ENCODE measurements at places on chromosomes 5 and 9.

DNA sequence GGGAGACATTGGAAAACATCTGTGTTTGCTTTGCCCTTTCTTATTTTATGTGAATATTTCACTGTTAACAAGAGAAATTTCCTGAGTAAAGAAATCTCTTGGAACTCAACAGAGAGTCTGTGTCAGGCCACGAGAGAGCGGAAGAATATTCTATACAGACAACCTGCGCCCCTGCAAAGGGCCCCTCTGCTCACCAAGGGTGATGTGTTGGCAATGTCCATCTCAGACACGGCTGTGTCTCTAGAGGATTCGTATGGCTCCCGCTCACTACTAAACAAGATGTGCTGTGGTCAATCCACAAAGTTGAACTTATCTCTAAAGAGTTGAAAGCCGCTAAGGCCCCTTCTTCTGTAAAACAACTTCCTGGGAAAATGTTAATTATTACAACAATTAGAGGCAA lies 241.0 kb upstream of the IRX1 start:
- no peak for DNase-seq

DNA sequence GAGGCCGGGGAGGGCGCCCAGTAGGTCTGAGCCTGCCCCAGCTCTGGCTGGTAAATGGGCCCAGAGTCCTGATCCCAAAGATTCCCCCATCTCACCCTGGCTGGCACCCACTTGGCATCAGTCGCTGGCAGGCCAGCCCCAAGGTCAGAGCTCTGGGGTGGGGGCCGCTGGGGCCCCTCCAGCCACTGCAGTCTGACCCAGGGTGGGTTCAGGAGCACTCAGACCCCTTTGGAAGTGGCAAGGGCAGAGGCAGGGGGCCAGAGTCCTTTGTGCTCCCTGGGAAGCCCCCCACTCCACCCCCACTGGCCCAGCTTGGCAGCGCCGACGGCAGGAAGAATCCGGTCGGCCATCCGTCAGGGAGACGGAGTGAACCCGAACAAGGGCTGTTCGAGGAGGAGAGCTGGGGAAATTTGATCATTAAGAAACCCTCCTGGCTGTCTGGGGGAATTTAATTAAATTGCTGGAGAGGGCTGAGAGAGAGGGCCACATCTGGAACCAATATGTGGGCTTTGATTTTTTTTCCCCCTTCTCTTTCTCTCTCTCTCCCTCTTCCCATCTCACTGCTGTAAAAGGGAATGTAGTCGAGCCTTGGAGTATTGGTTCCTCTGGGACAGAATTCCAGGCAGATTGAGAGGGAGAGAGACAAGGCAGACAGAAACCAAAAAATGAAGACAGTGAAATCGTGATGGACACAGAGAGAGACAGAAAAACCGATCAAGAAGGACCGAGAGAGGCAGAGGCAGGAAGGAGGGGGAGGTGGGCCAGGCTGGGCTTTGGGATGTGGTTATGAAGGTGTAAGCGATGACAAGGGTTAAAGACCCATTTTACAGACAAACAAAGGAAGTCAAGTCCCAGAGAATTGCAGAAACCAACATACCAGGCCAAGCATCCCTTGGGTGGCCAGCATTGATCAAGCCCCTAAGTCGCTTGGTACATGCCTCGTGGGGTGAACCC lies 8.1 kb upstream of the ASB6 start:
- no peak for DNase-seq

DNA sequence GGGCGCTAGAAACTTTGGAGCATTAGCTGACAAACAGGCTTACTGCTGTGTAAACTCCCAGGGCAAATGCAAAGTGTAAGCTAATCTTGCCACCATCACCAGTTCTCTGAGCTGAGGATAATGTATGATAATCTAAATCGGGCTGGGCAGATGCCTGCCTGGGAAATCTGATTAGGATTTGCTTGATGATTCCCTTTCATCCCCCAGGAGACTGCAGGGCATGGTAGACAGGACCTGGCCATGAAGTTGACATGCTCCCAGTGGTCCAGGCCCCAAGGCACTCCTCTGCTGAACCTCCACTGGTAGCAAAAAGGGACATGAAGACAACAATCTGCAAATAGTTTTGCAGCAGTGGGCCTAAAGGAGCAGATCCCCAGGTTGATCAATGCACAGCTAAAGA lies 317.5 kb downstream of the SPOCK1 start:
- DNase-seq = no peak

DNA sequence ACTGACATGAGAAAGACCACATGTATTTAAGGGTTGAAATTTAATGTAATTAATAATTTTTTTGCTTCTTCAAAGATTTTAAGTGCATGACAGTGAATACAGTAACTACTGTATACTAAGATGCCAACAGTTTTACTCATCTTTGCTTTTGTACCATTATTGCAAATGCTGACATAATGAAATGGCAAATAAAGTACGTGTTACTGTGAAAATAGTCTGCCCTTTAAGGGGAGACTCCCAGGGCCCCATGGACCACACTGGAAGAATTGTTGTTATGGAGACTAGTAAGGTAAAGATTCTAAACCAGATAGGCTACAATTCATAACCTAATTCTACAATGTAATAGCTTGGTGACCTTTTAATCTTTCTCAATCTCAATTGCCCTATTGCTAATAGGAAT lies 84.7 kb downstream of the NR3C1 start:
- no peak for DNase-seq

- DNase-seq = peak; percentile 36
These were observed 104.1 kb upstream of the BASP1 start for GRCh38 chr5:17113174-17113958.

DNA sequence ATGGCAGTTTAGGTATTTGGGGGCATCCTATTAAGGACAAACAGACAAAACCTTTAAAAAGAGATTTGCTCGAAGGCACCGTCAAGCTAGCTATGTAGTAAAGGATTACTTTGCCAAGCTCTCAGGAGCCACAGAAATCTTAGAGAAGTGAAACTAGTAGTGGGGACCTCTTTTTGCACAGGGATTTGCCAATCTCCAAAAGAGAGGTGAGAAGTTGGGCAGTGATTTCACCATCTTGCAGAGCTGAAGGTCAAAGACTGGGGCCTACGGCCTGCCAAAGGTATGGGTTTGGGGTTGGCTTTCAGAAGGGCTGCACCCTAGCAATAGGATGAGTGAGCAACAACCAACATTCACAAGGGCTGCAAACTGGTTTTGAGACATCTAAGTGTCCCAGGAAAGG lies 1.6 kb upstream of the FCN1 start:
- DNase-seq = no peak

DNA sequence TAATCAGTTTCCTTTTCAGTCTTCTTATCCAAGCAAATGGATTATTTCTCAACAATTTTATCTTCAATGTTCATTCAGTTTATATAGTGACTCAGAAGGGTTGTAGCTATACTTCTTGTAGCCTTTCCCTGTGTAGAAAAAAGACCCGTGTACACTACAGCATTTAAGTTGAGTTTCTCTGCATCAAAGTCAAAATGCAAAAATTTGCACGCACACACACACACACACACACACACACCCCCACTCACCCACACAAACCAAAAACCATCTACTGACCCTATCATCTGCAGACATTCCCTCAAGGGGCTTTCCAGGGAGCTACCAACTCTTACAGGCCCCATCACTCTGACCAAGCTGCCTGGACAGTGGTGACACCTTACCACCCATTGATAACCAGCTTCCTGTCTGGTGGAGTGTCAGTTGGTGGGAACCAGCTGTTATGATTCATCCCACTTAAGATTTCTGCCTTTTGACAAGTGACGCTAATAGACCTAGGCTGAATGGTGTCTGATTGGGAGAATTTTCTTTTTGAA lies 12.2 kb upstream of the ELL2 start:
- DNase-seq = peak; percentile 62

DNA sequence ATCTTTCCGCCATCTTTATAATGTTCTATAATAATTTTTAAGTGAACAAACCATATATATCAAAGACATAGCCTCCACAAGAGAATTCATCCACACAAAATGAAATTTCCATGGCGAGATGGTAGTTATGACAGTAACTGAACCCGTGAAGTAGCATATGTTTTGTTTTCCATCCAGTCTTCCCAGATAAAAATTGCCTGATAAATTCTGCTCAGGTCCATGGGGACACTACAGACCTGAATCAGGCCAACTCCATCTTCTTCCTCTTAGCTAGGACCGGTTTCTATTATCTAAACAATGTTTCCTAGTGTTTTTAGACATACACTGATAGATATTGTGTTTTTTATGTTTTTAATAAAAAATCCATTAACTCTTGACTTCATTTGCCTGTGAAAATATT lies 235.7 kb downstream of the PLK2 start:
- DNase-seq = no peak

DNA sequence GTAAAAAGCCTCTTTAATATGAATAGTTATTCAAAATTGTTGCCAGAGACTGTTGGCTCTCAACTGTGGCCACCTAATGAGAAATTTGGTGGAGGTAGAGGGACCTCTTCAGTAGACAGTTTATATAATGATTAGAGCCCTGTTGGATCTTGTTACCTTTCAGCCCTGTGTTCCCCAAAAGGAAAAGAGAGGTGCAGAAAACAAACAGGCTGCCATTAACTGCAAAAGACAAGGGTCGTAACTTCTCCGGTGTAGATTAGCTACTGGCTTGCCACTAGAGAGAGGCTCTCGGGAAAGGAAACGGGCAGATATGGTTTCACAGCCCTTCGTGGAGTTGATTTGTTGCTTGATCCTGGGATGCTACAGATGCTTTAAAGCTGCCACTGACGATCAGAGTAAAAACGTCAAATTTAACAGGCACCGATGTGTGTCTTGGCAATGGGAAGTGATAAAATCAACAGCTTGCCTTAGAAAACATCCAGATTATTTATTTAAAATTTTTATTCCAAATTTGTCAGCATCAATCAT lies 7.8 kb downstream of the FST start:
- no peak for DNase-seq

GRCh38 chr9:127185931-127186781 lies 63.7 kb upstream of the ANGPTL2 start:
- DNase-seq = no peak

DNA sequence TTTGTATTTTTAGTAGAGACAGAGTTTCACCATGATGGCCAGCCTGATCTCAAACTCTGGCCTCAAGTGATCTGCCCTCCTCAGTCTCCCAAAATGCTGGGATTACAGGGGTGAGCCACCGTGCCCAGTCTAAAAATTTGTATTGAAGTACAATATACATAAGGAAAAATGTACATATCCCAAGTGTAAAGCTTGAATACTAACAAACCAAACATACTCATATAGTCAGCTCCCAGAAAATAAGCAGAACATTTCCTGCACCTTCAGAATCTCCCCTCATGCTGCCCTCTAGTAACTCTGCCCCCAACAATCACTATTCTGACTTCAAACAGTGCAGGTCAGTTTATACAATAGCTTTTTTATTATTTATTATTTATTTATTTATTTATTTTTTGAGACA lies 1.6 kb upstream of the NOL6 start:
- no peak for DNase-seq

GRCh38 chr5:74136276-74136825 lies 504.2 kb downstream of the ENC1 start:
- DNase-seq = no peak

GRCh38 chr5:32443541-32444430 lies 754 bp downstream of the ZFR start:
- DNase-seq = peak; percentile 34

DNA sequence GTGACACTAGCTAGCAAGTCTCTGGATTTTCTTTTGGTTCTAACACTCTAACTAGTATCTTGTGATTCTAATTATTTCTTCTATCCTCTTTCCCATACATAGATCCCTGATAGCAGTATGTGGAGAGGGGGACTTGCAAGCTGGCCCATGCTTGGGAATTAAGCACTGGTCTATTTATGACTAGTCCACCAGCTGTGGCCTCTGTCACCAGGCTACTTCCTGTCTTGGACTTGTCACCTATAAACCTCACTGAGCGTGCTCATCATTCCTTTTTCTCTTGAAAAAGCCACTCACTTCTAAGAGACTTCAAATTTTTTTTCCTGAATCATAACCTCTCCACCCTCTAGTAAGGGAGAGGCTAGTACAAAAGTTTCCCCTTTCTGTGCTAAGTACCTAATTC lies 32.3 kb upstream of the MAMDC2 start:
- DNase-seq = peak; percentile 25

- DNase-seq = no peak
These were observed 3.7 kb upstream of the GPX3 start for GRCh38 chr5:151016700-151017099.
